Stimulated activated naive CD8-positive, alpha-beta T cell treated with anti-CD3 and anti-CD28 coated beads, Interleukin-15, amount 100 ng/mL, for 72 hours (primary cell): ENCODE measurements at places on chromosomes 1 and 21.
A peak's percentile ranks its signal among the peaks of the same experiment; 100 is the strongest.

- no peak for DNase-seq
Observed at GRCh38 chr1:54012863-54013262, 5.1 kb downstream of the LDLRAD1 start.

DNA sequence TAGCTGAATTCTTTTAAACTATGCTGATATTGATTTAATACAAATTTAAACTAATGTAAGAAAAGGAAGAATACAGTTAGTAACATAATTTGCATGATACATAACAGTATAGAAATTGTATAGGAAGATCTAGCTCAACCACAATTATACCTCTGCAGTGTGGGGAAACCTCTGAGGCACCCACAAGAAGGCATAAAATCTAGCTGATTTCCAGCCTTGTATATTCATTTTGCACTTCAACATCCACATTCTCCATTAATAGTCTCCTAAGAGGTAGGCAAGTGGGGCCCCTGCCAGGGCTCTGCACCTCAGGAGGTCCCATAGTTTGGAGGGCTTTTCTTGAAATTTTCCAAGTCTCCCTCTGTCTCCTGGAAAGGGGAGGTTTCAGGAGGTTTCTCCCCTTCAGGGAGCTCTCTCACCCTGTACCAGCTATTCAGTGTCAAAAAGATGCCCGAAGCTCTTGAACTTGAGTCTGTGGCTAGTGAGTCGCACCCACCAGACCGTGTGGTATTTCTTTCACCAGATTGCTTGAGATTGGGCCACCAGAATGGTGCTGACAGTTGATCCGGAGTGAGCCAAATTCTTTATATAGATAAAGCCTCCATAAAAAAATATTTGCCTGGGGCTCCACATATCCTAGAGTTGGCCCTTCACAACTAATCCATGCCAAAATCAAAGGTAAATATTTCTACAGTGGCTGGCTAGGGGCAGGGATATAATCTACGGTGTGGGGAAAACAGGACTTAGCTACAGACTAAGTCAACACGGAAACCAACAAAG, 108.2 kb downstream of the TIAM1 start:
- DNase-seq: peak; percentile 7

DNA sequence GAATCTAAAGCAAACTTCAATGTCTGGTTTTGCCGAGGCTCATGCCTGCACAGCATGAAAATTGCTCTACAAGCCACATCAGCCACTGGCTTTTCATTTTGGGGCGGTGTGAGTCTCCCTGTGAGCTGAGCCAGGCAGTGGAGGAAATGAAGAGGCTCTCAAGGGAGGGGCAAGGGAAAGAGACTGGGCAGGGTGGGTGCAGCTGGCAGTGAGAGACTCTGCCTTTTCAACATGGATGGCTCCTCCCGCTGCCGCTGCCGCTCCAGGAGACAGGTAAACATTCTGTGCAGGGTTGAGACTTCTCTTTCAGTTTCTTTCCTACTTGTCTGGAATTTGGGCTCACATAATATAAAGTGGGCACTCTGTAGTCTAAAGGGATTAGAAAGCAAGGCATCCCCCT, 11.3 kb upstream of the CTSE start:
- DNase-seq: no peak

- no peak for DNase-seq
Observed at GRCh38 chr1:65813956-65814355, 21.3 kb downstream of the PDE4B start.

DNA sequence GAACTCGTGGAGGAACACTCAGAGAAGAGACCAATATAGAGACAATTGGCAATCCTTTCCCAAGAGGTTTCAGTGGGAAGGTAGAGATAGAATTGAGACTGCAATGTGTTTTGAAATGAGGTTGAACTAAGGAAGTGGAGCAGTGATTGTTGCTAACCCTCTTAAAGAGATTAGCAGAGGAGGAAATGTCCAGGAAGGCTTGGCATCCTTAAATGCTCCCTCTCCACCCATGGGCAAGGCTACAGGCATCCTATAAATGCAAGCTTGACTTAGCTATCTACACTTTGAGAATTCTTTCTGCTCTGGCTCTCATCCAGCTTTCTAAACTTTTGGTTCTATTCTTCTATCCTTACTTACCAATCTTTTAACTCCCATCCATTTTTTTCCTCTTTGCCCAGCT, 30.3 kb upstream of the XPR1 start:
- DNase-seq: no peak

DNA sequence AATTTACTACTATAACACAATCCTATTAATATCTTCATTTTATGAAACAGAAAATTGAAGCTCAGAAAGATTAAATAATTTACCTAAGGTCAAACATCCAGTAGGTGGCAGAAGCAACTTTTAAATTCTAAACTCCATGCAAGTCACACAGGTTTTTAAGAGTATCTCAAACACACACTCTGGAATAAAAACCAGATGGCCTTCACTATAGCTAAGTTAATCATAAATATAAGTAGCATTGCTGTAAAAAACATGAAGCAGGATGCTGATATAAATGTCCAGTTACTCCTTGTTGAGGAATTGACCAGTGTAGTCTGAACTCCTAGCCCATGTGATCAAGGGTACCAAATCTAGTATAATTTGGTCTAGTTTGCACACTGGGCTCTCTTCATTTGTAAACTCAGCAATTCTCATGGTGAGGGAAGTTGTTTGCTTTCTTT, 9.4 kb upstream of the FMO3 start:
- no peak for DNase-seq

- DNase-seq: no peak
Observed at GRCh38 chr1:206709772-206710459, 25.2 kb downstream of the MAPKAPK2 start.

DNA sequence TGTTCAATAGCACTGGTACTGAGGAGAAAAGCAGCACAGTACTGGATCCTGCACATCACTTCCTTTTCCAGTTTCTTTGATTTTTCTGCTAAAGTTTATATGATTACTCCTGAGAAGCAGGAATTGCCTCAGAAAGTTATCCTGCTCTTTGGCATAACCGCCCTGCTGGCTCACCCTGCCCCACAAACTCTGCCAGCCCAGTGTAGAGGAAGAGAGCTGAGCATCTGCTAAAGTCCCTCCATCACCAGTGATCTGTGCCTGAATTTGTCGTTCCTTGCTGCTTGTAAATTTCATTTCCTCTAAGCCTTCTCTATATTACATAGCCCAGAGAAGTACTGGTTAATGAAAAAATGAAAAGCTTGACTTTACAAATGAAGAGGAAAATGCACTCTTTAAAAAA, 87.0 kb upstream of the C1orf21 start:
- DNase-seq: no peak

DNA sequence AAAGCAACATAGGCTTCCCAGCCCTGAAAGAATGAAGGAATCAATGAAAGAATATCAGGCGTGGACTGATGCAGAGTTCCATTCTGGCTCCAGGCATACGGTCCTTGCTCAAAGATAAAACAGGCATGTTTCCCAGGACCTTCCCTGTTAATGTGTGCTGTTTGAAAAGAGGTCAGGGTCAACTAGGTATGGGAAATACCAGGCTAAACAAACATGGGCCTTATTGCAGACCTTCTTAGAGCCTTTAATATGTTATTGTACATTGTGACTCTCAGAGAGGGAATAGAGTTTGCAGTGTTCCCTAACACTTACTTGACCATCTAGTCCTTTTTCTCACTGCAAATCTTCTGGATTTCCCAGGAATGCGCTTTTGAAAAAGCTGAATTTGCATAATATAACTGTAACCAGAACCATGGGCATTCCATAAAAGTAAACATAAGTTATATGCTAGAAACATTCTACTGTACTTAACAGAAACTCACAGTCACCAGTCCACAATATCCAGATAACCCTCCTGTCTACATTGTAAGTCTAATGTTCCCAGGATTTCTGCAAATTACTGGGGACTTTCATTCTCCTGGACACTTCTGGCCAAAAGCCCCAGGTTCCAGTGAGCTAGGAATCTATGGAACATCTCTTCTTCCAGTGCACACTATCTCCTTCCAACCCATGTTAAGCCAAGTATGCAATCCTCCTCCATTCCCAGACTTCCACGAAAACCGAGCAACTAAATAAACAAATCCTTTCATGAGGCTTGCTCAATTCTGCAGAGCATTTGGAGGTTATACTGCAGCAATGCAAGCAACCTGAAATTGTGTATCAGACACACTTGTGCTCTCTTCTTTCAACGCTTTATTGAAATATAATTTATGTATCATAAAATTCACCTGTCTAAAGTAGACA, 486.6 kb downstream of the SETD4 start:
- no peak for DNase-seq

GRCh38 chr1:156505679-156506298, 5.2 kb upstream of the MEF2D start:
- no peak for DNase-seq

DNA sequence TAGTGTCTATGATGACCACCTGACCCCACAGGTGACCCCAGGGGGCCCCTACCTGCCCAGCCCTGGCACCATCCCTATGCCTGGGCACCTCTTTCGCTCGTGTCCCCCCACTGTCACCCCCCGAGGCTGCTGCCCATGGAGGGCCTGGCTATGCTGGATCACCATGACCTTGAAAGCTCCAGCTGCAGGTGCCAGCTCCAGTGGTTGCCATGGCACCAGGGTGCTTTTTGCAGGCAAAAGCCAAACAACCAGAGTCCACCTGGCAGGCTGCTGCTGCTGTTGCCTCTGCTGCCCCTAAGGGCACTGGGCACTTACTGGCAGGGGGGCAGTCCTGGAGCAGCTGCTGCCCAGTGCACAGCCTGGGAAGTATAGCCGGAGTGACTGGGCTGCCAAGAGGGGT, 21.7 kb downstream of the ETNK2 start:
- DNase-seq: no peak

DNA sequence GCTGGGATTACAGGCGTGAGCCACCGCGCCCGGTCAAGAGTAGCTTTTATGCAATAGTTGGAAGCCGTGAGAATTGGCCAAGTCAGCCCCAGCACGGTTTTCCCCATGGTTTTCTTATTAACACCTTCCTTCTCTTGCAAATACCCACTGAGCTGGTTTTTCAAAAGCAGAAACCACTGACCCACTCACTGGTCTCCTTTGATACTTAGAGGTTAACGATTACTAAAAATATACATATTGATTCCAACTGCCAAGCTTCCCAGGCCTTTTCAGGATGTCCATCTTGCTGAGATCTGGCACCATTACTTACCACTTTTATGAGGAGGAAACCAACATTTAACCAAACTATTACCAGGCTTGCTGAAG, 25.9 kb upstream of the TARDBP start:
- DNase-seq: no peak

DNA sequence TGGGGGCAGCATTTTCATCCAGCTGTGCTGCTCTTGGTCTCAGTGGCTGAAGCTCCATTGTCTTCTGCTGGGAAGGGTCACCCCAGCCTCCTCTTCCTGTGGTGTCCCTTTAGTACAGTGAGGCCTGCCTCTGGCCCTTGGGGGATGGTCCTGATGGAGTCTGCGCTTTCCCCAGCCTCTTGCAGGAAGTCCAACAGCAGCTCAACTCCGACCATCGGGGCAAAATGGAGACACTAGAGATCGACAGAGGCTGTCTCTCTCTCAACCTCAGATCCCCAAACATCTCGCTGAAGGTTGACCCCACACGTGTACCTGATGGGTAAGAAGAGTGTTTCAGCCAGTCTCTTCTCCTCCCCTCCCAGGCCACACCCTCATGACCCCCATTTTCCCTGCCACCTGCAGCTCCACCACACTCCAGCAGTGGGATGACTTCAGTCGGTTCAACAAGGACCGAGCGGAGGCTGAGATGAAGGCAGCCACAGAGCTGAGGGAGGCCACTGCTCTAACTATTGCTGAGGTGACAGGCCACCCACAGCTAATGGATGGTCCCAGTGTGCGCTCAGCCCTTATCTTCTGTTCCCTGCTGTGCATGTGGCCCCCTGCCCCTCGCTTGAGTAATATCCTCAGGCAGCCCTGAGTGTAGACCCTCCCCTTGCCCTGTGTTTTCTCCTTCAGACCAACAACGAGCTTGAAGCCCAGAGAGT, 2.0 kb upstream of the ADPRS start:
- no peak for DNase-seq

DNA sequence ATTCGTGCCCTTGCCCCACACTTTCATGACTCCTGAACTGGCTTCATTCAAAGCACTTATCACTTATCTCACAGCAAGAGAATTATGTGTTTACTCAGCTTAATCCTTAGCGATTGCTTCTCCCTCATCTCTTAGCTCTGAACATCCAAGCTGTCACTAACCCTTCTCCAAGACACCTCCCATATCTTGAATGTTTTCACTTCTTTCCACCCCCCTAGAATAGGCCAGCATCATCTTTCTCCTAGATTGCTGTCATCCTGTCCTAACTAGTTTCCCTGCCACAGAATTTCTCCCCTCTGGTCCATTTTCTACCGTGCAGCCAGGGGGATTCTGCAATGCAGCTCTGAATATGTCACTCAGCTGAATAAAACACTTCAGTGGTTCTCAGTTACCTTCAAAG, 68.6 kb upstream of the SPATA6 start:
- no peak for DNase-seq

DNA sequence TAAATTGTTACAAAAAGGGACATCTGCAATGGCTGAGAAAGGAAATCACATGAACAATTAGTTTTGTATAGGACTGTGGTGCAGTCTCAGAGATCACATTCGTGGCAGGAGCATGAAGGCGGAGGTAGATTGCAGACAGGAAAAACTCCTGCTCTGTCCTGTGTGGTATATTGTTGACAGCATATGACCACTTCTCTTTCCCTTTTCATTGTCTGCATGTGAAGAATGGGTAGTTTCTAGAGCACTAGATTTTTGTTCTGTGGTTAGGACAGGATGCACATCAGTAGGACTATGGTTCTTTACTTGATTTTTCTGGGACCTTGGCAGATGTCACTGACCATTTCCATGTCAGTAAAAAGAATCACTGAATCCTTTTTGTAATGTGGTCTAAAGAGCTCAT, 625.9 kb upstream of the PKN2 start:
- no peak for DNase-seq

DNA sequence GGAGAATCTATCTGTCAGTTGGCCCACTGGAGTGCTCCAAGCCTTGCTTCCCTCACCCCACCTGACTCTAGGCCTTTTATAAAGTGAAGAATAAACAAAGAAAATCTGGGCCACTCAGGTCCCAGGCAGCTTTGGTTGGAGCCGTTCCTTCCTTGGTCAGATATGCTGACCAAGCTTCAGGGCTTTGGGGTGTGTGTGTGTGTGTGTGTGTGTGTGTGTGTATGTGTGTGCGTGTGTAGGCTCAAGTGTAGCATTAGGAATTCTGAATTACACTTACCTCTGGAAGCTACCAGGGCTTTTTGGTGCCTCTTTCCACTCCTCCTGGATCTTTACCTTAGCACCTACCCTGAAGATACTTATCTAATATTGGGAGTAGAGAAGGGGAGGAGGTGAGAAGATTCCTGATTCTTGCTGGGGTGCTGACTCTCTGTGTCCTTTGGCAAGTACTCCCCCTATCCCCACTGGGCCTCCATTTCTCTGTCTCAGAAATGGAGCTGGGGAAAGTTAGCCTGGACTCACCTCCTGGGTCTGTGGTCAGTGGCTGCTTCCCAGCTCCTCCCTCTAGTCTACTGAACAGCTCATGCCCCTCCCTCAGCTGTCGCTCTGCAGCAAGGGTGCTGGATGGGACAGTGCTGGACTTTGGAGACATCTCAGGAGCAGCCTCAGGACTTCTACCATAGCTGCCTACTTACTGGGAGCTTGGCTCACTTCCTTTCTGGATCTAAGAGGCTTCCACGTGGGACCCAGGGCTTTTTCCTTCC, 10.8 kb downstream of the FOXD2 start:
- no peak for DNase-seq

GRCh38 chr1:51346086-51346942, 16.0 kb upstream of the TTC39A start:
- DNase-seq: no peak
